Skeletal muscle tissue (tissue), 5 donors: ENCODE measurements at places on chromosomes 12 and 14. TPM values are rescaled to one million over a fixed set of nuclear protein-coding genes. Genes with fewer than 3 reads are reported as not detected.

The KRT83 gene
- total RNA-seq, result not detected

The INHBC gene
- not detected for total RNA-seq

The ZBTB42 gene
- total RNA-seq, result 3.7 TPM

The ZFHX2 gene
- total RNA-seq, result not detected

The SOCS2 gene
- total RNA-seq, result 13.6 TPM

The MYF6 gene
- 136 TPM for total RNA-seq

The GPR162 gene
- 8.9 TPM for total RNA-seq

The RTL1 gene
- 9.4 TPM for total RNA-seq
